Right renal pelvis (tissue), 4 donors: ENCODE measurements at places on chromosomes 5 and 9.

GRCh38 chr5:108093186-108093585, 288.7 kb downstream of the FBXL17 start:
- no peak for DNase-seq

DNA sequence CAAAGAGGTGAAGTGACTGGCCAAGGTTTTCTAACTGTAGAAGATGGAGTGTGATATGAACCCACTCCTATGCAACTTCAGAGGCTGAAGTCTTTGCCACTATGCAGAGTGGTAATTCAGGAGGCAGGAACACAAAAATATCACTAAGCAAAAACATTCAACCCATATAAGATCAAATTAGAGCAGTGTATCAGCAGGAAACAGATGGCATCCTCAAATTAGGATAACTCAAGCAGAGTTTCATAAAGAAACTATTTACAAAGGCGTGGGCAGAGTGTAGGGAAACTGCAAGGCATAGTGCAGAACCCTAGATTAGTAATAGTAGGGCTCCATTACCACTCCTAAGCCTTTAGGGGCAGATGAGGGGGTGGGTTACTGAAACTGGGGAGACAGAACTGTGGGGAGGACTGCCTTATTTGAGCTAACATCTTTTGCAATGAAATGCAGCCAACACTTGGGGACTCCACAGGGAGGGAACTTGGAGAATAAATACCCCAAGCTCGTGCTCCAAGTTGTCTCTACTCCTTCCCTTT, 72.2 kb downstream of the PTTG1 start:
- no peak for DNase-seq

GRCh38 chr9:124139001-124139400, 118.7 kb upstream of the NEK6 start:
- no peak for DNase-seq

DNA sequence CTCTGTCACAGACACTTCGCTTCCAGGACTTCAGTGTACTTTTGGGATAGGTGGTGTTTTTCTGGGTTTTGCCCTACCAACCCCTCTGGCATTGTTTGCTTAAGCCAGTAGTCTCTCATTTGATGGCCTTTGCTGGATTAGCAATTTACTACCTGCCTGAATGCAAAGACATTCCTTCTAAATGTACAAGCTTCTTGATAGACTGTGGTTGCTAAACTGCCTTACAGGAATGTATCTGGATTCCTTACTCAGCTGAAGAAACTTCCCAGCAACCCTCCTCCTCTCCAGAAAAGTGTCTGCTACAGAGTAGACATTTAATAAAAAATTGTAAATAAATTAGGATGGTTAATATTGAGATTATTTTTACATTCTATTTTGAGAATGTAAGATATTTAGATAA, 1916.7 kb downstream of the EFNA5 start:
- no peak for DNase-seq

DNA sequence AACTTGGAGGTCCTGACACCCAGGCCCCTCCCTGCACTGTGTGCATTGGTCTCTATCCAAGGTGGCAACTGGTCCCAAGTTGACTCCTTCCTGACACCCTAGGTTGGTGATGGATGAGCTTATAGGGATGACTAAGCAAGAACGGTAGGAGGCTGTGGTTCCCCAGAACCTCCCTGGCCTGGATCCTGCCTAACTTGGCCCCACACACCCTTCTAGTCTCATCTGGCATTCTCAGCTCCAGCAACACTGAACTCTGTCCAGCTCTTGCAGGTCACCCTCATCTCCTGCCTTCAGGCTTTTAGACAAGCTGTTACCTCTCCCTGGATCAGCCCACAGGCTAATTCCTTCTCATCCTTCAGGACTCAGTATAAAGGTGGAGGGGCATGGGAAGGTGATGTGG, 16.5 kb downstream of the AQP3 start:
- DNase-seq = no peak
